ENCODE measurements at places on chromosomes 1 and 21.
A peak's percentile ranks its signal among the peaks of the same experiment; 100 is the strongest.

DNA sequence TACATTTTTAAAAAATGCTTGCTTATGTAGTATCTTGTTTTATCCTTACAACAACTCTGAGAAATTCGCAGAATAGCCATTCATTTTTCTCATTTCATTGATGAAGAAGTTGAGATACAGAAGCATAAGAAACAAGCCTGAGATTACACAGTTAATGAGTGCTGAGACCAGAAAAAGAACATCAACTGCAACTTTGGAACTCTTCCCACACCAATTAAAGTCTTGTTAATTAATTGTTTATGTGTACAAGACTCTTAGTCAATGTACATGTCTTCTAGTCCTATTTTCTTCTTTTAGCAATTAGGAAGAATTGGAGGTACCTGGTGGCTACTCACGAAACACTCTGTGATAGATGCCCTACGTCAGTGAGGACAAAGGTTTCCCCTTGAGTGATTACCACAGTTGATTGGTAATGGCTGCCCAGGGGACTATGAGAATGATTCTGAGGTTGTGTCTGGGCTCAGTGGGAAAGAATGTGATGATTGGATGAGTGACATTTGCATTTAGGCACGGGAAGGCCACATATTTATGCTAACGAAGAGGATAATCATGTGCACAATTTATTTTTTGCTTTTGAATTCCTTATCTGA, 187.4 kb upstream of the KCNK2 start:
- no peak for DNase-seq

DNA sequence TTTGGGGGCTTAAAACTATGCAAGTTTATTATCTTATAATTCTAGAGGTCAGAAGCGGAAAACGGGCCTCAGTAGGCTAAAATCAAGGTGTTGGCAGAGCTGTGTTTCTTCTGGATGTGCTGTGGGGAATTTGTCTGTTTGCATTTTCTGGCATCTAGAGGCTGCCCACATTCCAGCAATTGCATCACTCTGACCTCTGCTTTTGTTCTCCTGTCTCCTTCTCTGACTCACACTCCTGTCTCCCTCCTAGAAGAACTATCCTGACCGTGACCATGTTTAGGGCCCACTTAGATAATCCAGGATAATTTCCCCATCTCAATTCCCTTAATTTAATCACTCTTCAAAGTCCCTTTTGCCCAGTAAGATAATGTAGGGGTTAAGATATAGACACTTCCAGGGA, 127.4 kb upstream of the DEPDC1 start:
- peak; percentile 51 for DNase-seq

DNA sequence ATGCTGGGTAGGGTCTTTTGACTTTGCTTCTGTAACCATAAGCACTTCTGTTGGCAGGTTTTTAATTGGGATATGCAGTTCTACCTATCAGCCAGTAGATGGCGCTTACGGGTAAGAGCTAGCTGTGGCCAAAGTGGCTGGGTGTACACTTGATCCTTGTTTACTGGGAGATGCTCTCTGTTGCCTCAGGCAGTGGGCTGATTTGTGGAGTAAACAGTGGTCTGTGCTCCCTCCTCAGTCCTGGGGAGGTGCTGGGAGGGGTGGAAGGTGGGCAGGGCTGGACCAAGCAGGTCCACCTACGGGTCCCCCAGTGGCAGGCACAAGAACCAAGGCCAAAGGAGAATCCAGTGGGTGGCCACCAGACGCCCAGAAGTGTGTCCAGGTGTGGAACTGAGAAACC, 43.4 kb downstream of the RALGPS2 start:
- peak; percentile 12 for DNase-seq

GRCh38 chr1:80657707-80658106, 1143.0 kb upstream of the ADGRL2 start:
- DNase-seq = no peak

DNA sequence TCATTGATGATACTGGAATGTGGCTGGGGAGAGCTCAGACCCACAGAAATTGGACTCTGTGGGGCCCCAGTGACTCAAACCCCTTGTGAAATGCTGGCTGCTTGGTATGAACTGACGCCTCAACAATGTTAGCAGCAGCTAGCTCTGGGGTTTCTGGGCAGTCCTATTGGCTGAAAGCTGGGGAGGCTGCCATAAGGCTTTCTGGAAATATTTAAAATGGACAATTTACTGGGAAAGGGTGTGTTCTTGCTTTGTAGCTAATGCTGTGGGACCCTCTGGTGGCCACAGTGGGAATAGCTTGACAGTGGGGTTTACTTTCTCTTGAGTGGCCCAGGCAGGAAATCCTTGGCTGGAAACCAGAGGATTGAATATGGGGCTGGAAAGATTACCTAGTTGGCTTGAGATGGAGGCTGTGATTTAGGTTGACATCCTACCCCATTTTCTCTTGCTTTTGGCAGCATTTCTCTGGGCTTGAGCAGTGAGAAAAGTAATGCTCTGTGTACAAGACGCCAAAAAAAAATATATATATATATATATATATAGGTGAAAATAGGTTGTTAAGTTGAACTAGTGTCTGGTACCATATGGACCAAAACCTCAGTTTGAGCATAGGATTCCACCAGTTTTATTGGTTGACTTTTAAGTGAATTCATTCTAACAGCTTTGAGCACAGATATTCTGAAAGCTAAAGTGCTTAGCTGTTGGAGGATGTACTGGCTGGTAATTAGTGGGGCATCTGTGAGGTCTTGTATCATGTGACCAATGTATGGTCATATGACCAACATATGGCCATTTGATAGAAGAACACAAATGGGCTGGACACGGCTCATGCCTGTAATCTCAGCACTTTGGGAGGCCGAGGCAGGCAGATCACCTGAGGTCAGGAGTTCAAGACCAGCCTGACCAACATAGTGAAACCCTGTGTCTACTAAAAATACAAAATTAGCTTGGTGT, 8.2 kb upstream of the S100A10 start:
- peak; percentile 87 for DNase-seq

DNA sequence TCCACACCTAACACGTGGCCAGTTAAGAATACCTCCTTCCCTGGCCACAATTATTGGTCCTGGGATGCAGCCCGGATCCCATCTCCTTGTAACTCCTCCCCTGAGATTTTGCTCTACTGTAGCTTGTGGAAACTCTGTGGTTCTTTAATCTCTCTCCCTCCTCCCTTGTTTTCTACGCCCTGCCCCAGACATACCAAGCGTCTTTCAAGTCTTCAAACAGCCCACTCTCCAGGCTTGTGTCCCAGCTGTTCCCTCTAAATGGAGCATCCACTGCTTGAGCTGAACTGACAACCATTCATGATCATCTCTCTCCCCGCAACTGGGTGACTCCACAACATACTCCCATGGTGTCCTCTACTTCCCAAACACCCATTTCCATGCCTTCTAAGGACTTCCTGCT, 111.6 kb downstream of the SIPA1L2 start:
- no peak for DNase-seq

All from fibroblast of skin of back (primary cell).